ENCODE measurements at places on chromosomes 5 and 9. TPM values are rescaled to one million over a fixed set of nuclear protein-coding genes. Genes with fewer than 3 reads are reported as not detected.

DNA sequence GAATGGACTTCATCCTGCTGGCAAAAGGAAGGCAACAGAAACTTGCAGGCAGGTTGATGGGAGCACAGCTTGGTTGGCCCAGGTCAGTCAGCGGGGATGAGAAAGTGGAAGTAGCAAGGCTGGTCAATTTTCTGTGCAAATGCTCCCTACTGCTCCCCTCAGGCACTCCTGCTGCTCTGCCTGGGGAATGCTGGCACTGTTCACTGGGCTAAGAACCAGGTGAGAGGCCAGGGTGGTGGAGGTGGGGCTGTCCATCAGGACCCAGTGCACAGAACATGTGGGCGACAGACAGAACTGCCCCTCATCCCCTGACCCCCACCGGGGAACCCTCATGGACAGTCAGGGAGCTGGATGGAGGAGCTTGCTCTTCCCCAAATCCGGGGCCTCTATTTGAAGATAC is 593.1 kb downstream of the IRX1 start:
- no peak for DNase-seq

- DNase-seq, result no peak
Observed at GRCh38 chr5:132267931-132268768, 10.7 kb downstream of the PDLIM4 start.

DNA sequence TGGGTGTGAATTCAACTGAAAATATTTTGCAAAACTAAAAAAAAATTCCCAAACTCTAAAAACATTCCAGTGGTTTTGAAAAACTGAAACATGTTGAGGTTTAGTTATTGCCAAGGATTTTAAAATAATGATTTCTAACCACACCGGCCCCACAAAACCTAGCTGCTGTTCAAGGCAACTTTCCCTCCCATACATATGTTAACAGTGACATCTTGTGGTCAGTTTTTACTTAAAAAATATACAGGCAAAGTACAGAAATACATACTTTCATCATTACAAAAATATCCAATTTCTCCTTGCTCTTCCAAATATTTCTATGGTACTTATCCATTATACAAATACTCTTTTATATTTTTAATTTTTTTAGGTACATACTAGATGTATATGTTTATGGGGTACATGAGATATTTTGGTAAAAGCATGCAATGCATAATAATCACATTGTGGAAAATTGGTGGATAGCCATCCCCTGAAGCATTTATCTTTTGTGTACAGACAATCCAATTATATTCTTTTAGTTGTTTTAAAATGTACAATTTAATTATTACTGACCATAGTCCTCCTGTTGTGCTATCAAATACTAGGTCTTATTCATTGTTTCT is 34.4 kb upstream of the MRPS30 start:
- no peak for DNase-seq

GRCh38 chr5:67878933-67879332 is 336.6 kb upstream of the PIK3R1 start:
- no peak for DNase-seq

DNA sequence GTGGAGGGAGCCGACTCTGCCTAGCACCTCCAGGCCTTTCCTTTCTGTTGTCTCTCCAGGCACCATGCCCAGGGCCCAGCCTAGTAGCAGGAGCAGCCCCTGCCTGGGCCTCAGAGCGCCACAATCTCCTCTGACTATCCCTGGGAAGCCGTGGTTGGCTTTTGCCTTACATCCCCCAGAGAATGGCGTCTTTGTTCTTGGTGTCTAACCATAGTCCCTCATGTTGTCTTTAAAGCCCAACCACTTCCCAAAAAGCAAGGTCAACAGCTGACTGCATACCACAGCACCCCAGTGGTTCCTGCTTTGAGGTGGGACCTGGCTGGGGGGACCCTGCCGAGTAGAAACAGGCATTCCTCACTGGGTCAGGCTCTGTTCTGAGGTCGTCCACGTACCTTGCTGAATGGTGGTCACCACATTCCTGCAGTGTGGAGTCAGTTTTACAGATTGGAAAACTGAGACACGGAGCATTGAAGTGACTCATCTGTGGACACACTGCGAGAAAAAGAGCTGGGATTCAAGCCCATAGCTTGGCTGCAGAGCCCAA is 13.7 kb upstream of the CERCAM start:
- no peak for DNase-seq

- no peak for DNase-seq
Observed at GRCh38 chr9:14391620-14392019, 77.7 kb upstream of the NFIB start.

GRCh38 chr5:135822286-135822685 is 12.2 kb upstream of the SLC25A48 start:
- DNase-seq, result no peak

- no peak for DNase-seq
Observed at GRCh38 chr5:175638305-175638704, 19.6 kb upstream of the HRH2 start.

DNA sequence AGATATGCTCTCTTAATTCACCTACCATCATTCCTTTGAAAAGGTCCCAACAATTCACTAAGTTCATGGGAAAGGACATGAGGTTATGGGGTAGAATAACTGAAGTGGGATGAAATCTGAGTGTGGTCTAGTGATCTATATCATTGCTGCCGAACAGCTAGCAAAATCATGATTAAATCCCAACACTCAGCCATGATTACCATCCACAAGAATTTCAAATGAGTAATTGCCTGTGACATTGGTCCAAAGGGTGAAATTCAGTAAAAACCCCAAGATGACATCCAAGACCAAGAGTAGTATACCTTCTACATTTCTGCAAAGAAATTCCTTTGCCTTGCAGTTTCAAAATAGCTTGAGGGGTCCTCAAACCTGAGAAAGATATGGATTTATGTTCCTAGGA is 225.6 kb downstream of the SPOCK1 start:
- DNase-seq, result no peak

GRCh38 chr9:124280176-124280691 is 22.5 kb downstream of the NEK6 start:
- DNase-seq, result no peak

- DNase-seq, result no peak
Observed at GRCh38 chr5:57370376-57370775, 112.2 kb downstream of the ACTBL2 start.

DNA sequence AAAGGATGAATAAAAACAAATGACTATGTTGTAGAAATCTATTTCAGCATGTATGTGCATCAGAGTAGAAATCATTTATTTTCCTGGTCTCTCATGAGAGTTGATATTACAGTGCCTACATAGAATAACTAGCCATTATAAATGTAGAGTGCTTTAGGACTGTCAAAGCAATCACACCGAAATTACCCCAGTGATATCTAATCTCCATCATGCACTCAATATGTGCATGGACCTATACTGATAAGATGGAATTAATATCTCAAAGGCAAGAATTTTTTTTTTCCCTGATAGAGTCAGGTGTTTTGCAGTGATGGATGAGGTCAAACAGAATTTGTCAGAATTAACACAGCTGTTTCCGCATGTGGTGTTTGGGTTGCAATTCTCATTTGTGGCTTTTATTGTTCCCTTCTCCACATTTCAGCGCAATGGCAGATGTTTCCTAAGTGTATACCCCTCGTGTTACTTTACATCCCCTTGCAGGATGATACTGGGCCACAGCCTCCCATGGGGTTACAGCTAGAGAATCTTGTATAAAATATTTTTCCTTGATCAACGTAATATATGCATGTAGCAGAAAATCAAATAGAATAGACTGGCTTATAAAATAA is 298.8 kb downstream of the RASEF start:
- no peak for DNase-seq

DNA sequence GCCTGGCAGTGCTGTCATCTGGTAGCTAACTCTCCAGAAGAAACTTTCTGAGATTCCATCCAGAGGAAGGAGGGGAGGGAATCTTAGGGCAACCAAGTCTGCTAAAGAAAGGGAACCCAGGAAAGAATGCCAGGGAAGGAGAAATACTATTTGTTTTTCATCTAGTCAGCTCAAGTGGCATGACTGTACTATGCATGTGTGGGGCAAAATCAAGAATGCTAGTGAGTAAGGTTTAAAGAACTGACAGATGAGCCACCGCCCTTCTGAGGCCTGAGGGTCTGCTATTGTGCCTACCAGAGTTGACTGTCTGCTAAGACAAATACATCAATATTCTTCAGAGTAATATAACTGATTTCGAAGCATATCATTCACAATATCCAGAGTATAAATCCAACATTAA is 204.2 kb downstream of the SLC12A2 start:
- DNase-seq, result no peak

- no peak for DNase-seq
Observed at GRCh38 chr9:89022001-89022759, 30.9 kb downstream of the S1PR3 start.

DNA sequence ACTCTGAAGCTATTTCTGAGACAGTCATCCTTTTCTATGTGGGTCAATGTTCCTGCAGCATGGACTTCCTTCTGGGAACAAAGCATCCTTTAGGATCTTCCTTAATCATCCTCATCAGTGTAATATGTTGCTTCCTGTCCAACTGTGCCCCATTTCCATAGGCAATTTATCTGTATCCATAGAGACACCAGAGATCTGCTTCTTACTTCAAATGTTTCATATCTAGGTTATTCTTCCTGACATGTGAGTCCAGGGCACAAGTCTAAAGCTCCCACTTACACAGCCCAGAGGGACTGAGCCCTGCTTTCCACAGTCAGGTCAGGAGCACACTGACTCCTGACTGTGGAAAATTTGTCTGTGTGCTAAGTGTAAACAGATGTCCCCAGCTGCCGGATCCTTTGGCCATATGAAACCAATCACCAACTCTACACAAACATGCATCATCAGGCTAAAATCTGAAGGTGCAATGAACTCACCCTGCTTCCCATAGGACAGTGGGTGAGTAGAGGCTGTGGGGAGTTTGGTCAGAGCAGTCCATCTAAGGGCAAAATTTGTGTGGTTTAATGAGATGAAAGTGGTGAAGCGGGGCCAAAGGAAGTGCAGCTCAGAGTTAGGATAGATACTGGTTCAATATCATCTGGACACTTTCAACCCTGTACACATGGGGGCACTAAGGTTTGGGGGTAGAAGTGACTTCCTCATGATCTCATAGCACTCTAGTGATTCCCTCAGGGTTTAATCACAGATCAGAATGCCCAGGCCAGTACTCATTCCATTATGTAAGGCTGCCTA is 85.2 kb upstream of the TNC start:
- DNase-seq, result no peak

DNA sequence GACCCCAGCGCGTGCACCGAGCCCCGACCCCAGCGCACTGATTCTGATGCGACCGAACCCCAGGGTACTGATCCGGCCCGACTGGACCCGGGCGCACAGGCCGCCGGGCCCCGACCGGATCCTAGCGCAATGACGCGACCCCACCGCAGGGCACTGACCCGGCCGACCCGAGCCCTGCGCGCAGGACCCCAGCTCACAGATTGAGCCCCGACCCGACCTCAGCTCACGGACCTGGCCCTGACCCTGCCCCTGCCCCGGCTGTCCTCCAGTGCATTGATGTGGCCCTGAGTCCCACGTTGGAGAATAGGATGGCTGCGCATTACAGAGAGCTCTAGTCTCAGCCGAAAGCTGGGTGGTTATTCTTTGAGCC is 438 bp downstream of the TRIP13 start:
- DNase-seq, result no peak

DNA sequence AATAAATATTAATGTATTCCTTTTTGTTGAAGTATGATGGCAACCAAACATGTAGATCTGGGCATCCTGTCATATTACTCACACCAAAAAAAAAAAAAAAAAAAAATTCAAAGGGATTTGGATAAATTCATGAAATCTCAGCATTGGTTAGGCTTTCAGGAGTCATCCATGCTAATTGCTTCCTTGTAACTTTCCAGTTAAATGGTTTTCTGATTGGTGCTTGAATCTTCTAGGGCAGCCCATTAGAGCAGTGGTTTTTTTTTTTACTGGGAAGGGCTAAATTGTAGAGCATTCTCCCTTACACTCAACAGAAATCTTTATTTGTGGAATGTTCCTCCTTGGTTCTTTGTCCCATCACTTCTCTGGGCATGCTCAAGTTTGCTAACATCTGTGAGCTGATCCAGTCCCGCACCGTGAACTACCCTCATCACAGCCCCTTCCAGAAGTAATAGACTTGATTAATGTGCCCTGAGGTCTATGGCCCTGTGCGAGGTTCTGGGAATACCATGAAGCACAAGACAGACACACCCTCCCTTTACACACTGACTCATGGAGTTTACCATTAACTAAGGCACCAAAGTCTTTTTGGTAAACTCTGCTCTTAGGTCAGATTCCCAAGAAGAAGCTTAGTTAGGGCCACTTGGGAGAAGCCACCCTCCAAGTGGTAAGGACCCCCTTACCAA is 56.0 kb downstream of the RGS3 start:
- DNase-seq, result no peak

- peak; percentile 7 for DNase-seq
Observed at GRCh38 chr5:94968507-94969095, 316.3 kb downstream of the MCTP1 start.

GRCh38 chr5:101943784-101944183 is 352.3 kb downstream of the SLCO4C1 start:
- DNase-seq, result no peak

- no peak for DNase-seq
Observed at GRCh38 chr9:120259100-120259499, 320.9 kb downstream of the CDK5RAP2 start.

- DNase-seq, result no peak
Observed at GRCh38 chr5:122156724-122157325, 27.5 kb downstream of the ZNF474 start.

Gene AP3B1
- total RNA-seq, result 49.8 TPM

Gene AMBP
- 0.26 TPM for total RNA-seq

Gene POLR3G
- 49.6 TPM for total RNA-seq

Gene NME5
- not detected for total RNA-seq

Gene LHFPL2
- total RNA-seq, result 15.3 TPM

Gene SSBP2
- 13.8 TPM for total RNA-seq

Gene N4BP3
- total RNA-seq, result 2.3 TPM

Gene SNAPC4
- 9.1 TPM for total RNA-seq

Gene ZDHHC11
- total RNA-seq, result not detected

Gene SPINK4
- total RNA-seq, result not detected

Gene LECT2
- total RNA-seq, result not detected

Gene ROPN1L
- total RNA-seq, result 3.0 TPM

Gene MLANA
- total RNA-seq, result not detected

Gene FST
- 131 TPM for total RNA-seq

Gene SPINK6
- not detected for total RNA-seq

Gene OR1N2
- total RNA-seq, result not detected

Gene ENTREP1
- not detected for total RNA-seq

Gene PHF24
- not detected for total RNA-seq

Gene PAPPA
- total RNA-seq, result 0.10 TPM

Gene GPRIN1
- total RNA-seq, result 32.2 TPM

Gene TLE4
- total RNA-seq, result 9.6 TPM

Gene TAF11L5
- total RNA-seq, result not detected

Gene MEF2C
- total RNA-seq, result 9.5 TPM

Gene CSNK1A1
- total RNA-seq, result 559 TPM
